ENCODE measurements at places on chromosomes 6 and 20.

- DNase-seq = peak; percentile 6
Measured at GRCh38 chr20:50392138-50392866, 117.9 kb upstream of the PTPN1 start.

DNA sequence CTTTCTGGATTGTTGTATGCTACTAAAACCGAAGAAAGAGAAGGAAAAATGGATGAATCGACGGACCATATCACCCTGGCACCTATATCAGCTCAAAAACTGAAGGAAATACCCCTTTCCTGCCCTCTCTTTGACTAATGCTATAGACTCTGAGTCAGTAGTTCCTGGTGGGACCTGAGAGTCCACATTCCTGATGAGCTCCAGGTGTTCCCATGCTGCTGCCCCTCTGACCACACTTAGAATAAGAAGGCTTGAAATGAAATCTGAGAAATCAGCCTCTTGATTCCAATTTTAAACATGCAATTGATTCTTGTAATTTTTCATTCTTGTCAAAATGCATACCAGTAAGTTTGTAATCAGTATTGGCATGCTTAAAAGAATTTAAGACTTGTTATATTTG, 75.2 kb downstream of the PRL start:
- DNase-seq = no peak

DNA sequence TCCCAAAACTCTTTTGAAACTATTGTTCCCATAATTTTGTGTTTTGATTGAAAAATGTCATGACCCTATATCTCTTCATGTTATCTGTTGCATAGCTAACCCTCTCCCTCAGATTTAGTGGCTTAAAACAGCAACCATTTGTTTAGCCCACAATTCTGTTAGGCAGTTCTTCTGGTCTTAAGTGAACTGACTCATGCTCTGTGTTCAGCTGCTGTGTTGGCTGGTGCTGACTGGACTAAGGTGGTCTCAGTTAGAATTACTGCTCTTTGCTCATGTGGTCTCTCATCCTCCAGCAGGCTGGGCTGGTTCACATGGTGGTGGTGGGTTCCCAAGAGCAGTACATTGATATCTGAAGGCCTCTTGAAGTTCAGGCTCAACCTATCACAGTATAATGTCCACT, 80.8 kb downstream of the KHDC1L start:
- DNase-seq = no peak

DNA sequence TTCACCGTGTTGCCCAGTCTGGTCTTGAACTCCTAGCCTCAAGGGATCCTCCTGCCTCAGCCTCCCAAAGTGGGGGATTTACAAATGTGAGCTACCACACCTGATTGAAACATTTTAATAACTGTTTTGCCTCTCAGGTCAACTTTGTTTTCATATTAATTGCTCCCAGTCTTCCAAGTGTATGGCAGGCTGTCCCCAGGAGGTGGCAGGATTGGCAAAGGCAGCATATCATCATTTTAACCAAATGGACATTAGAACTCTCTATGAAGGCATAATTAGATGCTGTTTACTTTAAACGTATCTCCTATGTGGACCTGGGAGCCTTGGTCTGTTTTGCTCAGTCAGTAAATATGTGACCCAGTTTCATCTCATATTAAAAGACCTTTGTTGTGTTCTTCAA, 59.2 kb upstream of the CSE1L start:
- DNase-seq = no peak

GRCh38 chr6:31203345-31203979, 33.0 kb upstream of the POU5F1 start:
- peak; percentile 86 for DNase-seq

GRCh38 chr6:137878486-137879285, 11.6 kb downstream of the TNFAIP3 start:
- DNase-seq = peak; percentile 46

DNA sequence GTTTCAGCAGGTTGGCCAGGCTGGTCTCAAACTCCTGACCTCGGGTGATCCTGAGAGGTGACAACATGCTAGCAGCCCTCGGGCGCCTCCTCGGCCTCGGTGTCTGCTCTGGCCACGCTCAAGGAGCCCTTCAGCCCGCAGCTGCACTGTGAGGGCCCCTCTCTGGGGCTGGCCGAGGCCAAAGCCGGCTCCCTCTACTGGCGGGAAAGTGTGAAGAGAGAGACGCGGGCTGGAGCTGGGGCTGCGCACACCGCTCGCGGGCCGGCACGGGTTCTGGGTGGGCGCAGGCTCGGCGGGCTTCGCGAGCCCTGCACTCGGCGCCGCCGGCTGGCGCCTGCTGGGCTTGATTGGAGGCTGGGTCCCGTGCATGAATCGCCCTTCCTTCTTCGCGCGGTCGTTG, 80.8 kb upstream of the RBM24 start:
- no peak for DNase-seq

GRCh38 chr6:45667300-45667699, 289.6 kb upstream of the SUPT3H start:
- no peak for DNase-seq

GRCh38 chr6:20955131-20955530, 420.9 kb downstream of the CDKAL1 start:
- no peak for DNase-seq

DNA sequence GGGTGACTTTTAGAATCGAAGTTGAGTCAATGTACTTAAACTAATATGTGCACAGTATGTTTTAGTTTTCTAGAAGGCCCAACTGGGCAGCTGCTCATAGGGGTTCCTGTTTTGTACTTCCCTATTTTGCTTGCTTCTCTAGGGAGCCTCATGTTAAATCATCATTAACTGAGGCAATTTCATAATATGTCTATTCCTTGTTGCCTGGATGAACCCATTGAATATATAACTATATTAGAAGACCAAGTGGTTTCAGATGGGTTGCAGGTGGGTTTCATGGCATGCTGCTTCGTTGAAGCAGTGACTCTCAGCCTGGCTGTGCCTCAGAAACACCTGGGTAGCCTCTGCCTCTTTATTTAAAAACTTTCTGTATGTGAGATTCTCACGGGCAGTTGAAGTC, 22.2 kb downstream of the CARMIL1 start:
- DNase-seq = no peak

DNA sequence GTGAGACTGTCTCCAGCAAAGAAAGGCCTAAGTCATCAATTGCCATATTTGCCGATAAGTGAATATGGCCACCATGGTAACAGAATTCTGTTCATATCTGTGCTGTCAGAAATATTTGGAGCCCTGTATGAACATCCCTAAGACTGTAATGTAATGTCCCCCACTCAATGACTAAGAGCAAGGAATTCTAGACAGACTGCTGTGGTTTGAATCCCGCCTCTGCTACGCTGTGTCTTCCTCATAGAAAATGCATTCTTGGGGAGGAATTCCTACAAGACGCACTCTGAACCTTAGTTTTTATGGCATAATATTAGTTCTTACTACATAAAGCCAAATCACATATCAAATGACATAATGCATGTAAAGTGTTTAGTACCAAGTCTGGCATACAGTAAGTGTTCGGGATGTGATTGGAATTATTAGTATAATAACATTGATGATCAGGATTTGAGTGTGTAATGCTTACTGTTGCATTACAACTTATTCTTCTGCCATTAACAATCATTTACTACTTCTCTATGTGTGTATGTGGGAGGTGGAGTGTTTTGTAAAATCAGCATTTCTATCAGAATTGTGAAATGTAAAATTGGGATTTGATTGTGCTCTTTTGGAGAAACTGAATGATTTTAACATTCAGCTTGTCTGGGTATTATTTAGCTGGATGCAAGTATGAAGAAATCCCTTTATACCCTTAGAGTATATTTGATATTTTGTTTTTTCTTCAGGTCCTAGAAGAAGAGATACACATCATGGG, 103.0 kb downstream of the OLIG3 start:
- no peak for DNase-seq

DNA sequence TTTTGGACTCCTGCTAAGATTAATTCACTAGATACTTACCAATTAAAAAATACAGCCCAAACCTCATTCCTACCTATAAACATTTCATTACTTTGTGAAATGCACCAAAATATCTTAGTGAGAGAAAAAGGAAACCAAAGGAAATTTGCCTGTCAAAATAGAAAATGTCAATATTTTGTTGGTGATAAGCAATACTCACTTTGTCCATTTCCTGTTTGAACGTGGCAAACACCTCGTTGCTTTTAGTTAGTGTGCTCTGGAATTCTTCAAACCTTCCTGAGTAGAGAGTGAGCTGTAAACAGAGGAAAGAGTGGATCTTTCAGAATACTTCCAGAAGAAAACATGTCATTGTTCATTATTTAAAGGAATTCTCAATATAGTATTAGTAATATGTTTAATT, 44.2 kb downstream of the TXLNB start:
- DNase-seq = no peak

DNA sequence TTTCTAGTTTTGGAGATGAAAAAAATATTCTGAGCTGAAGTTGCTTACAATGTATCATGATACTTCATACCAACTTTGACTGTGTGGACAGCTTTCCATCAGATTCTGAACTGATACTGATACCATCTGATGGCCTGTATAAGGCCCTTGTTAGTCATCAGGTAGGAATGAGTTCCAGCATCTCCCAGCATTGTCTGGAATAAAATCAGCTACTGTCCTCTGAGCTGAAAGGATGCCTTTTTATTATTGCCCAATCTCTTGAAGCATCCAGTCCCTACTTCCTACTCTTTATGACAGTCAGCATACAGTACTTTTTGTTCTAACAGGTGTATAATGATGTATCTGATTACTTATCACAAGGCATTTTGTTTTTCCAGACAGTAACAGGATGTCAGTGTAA, 70.6 kb upstream of the EYA4 start:
- DNase-seq = no peak

DNA sequence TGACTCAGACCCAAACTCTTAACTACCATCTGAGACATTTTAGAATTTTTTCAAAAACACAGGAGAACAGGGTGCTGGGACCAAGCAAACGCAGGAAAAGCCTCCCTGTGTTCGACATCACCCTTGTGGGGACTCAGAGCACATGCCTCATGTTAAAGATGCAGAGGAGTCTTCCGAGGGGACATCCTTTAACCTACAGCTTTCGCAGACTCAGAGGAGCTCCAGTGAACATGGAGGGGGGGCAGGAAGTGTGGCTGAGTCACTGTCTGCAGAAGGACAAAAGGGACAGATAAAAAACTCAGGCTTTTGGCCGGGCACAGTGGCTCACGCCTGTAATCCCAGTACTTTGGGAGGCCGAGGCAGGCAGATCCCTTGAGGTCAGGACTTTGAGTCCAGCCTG, 15.1 kb downstream of the BMP7 start:
- DNase-seq = no peak

DNA sequence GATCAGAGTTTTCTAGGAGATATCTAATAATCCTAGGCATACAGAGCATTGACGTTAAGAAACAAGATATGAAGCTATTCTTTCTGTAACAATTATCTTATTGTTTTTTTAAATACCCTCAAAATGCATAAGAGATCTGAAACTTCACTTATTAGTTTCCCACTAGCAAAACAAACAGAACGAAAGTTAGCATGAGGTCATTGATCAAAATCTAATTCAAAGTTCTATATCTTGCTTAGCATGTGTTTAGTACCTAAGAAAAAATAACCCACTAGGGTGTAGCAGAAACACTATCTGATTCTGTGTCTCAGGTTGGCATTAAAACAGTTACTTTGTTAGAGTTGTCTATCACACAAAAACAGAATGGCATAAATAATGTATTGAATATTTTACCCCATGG, 1288.4 kb downstream of the EPHA7 start:
- DNase-seq = no peak

DNA sequence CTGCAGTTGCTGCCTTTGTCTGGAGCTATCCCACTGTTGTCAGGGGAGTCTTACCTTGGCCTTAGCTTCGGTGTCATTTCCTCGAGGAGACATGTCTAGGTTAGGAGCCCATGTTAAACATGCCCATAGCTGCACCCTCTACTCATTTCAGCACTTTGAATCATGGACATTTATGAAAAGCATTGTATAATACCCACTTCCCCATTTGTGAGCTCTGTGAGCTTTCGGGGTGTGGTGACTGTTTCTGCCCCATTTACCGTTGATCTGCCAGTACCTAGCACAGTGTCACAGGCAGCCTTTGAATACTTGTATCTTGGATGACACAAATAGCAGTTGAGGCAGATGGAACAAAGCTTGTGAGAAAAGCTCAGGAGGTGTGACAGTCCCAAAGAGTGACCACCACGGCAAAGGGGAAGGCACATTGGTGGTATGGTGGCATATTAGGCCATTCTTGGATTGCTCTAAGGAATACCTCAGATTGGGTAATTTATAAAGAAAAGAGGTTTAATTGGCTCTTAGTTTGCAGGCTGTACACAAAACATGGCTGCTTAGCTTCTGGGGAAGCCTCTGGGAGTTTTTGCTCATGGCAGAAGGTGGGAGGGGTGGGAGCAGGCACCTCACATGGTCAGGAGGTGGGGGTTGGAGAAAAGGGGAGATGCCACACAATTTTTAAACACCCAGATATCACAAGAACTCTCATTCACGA, 42.0 kb downstream of the JARID2 start:
- DNase-seq = no peak

DNA sequence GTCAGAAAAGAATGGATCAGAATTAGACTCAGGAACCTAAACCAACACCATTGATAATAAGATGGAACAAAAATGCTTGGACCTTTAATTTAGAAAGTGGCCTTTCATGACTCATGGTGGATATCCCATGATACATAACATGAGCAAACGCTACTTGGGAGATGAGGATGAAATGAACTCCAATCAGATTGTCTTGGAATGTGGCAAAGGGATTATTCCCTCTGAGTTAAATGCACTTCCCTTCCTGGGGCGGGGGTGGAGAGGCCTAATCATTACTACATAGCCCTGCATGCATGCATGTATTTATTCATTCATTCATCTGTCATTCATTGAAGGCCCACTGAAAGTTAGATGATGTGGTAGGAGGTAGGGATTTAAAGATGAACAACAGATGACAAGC, 174.0 kb downstream of the AIG1 start:
- DNase-seq = no peak
